ENCODE measurements at places on chromosomes 3 and 15. TPM values are rescaled to one million over a fixed set of nuclear protein-coding genes. Genes with fewer than 3 reads are reported as not detected.
A peak's percentile ranks its signal among the peaks of the same experiment; 100 is the strongest.

The BLM gene
- 12.1 TPM for total RNA-seq

GRCh38 chr3:43870120-43870519 lies 179.4 kb downstream of the ABHD5 start:
- peak; percentile 36 for DNase-seq

- no peak for DNase-seq
Observed at GRCh38 chr15:83695901-83696425, 42.0 kb downstream of the ADAMTSL3 start.

GRCh38 chr15:79527821-79528220 lies 95.7 kb downstream of the MINAR1 start:
- DNase-seq = no peak

The RARB gene
- total RNA-seq = 0.90 TPM

The ATG3 gene
- 74.9 TPM for total RNA-seq

DNA sequence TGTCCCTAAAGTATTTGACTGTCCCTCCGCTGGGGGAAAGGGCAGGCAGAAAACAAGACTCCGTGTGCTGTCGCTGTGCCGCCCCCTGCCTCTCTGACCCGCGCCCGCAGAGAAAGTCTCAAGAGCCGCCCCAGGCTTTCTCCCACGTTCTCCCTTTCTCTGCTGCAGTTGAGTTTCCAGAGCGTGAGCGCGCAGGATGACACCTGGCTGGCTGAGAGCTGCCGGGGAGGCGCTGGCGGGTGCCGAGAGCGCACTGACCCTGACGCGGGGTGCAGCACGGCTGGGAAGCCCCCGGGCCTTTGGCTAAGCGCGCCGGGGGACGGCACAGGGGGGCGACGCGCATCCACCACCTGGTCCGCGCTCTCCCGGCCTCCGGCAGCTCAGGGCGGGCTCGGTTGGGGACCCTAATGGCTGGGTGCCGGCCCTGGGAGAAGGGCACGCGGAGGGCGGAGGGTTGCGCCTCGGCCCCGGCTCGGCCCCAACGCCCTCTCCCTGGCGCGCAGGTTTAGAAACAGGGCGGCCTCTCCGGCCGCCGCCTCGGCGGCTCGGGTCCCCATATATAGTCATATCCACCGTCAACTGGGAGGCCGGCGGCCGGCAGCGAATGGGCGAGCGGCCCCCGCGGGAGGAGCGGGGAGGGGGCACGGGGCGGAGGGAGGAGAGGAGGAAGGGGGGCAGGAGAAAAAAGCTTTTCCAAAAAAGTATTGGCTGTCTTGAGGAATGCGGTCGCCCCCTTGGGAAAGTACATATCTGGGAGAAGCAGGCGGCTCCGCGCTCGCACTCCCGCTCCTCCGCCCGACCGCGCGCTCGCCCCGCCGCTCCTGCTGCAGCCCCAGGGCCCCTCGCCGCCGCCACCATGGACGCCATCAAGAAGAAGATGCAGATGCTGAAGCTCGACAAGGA lies at the start of gene TPM1:
Gene TPM1 (plus strand): TSS at position 774 of the 903 bp plus-strand sequence. CDS start 83 bp downstream, at position 857.
- peak; percentile 82 for DNase-seq

GRCh38 chr3:168933614-168934013 lies 729.9 kb downstream of the MECOM start:
- DNase-seq = peak; percentile 10

DNA sequence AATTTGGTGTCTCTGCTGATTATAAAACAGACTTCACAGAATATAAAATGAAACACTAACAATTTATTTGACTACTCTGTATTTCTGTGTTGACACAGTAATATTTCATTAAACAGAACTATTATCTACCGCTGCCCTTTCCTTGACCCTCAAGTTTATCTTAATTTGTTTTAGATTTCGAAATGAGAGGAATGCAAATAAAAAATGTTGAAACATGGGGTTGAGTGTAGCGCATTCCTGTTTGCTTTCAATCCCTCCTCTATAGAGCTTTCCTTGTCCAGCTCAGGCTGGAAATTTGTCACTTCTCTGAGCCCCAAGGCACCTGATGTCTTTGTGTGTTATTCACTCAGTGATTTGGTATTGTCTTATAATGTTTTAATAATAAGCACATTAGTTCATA lies 550.2 kb downstream of the ZBBX start:
- DNase-seq = peak; percentile 39

- no peak for DNase-seq
Observed at GRCh38 chr3:157023226-157023625, 136.7 kb downstream of the CCNL1 start.

DNA sequence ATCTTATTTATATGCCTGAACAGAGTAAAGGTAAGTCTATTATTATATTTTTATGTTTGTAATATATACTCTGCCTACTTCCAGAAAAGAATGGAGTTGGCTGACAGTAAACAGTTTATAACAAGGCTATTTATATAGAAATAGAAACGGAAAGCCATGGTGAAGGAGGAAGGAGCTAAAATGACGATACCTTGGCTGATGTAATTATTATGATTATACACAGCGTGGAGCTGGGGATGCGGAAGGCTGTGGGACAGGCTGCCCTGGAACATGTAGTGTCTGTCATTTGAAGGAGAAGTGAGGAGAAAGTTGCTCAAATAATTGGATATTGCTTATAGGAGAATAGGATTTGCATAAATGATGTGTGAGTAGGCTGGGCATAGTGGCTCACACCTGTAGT lies 37.8 kb downstream of the CEMIP start:
- no peak for DNase-seq
